ENCODE measurements at places on chromosomes 1 and 21.

GRCh38 chr1:64062941-64063581 lies 140.4 kb upstream of the UBE2U start:
- no peak for DNase-seq

GRCh38 chr1:164562947-164563520 lies 4.0 kb downstream of the PBX1 start:
- DNase-seq, result no peak

DNA sequence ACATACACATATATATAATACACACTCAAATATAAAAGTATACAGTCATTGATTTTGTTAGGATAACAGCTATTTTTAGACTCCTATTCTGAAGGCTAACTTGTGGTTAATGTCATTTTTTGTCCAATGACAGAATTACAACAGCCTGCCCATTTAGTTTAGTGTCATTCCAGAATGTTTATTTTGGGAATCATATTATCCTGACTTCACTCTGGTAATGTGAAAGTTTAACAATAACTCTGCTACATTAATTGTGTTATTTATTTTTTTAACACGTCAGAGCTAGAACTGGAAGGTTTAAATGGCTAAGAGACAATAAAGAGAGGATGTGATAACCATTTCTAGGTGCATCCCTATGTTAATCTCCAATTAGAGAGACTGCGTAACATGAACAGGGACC lies 648.1 kb downstream of the USP25 start:
- DNase-seq, result no peak

- DNase-seq, result no peak
These were observed 14.0 kb downstream of the KCNN3 start for GRCh38 chr1:154856049-154856448.

- no peak for DNase-seq
These were observed 49.7 kb downstream of the IVNS1ABP start for GRCh38 chr1:185267301-185267700.

- DNase-seq, result peak; percentile 63
These were observed 57.5 kb downstream of the BCL9 start for GRCh38 chr1:147598621-147599361.

DNA sequence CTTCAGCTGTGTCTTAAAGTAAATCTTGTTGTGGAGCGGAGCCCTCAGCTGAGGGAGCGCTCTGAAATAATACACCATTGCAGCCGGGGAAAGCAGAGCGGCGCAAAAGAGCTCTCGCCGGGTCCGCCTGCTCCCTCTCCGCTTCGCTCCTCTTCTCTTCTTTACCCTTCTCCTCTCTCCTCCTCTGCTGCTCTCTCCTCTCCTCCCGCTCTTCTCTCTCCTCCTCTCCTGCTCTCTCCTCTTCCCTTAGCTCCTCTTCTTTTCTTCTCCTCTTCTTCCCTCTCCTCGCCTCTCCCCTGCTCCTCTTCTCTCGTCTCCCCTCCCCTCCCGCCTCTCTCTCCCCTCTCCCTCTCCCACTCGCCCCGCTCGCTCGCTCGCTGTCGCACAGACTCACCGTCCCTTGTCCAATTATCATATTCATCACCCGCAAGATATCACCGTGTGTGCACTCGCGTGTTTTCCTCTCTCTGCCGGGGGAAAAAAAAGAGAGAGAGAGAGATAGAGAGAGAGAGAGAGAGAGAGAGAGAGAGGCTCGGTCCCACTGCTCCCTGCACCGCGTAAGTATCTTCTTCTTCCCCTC lies at the start of gene PROX1:
Gene PROX1, plus strand, starts transcription at position 47 of the 580 bp plus-strand sequence. CDS start 8,563 bp downstream, outside the sequence.
- DNase-seq, result peak; percentile 75

GRCh38 chr1:33273406-33273805 lies 17.1 kb downstream of the ZNF362 start:
- DNase-seq, result no peak
